HT1080 (cell line): ENCODE measurements at places on chromosomes 13 and 19.

GRCh38 chr13:70720386-70720785 is 612.1 kb upstream of the KLHL1 start:
- DNase-seq, result no peak

GRCh38 chr13:42894765-42895243 is 97.2 kb downstream of the EPSTI1 start:
- no peak for DNase-seq

- DNase-seq, result no peak
These were observed 30.1 kb downstream of the KLF12 start for GRCh38 chr13:74103970-74104555.

DNA sequence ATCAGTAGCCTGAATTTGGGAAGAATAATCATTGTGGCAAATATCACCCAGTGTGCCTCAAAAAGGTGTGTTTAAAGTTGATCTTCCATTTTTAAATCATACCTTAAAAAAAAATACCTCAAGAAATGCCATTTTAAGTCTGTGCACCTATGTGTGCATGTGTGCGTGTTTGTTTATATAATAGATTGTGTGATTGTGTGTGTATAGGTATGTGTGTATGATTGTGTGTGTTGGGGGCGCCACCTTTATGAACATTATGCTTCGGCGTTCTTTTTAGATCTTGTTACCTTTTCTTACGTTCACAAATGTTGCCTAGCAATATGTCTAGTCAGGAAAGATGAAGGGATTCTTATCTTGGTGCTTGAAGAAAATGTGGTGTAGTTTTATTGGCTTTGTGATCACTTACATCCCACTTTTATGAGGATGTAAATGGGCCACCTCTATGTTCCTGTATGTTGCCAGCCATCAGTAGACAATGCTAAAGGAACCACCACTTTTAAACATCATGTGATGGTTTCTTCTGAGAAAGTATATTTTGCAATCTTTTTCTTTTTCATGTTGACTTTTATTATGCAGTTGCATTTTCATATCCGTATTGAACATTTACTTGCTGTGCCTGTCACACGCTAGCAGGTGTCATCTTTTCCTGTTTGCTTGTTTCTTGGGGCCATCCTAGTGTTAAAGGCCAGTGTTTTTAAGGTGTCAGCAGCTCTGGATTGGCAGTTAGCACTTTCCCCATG is 2.2 kb upstream of the IRS2 start:
- DNase-seq, result no peak

DNA sequence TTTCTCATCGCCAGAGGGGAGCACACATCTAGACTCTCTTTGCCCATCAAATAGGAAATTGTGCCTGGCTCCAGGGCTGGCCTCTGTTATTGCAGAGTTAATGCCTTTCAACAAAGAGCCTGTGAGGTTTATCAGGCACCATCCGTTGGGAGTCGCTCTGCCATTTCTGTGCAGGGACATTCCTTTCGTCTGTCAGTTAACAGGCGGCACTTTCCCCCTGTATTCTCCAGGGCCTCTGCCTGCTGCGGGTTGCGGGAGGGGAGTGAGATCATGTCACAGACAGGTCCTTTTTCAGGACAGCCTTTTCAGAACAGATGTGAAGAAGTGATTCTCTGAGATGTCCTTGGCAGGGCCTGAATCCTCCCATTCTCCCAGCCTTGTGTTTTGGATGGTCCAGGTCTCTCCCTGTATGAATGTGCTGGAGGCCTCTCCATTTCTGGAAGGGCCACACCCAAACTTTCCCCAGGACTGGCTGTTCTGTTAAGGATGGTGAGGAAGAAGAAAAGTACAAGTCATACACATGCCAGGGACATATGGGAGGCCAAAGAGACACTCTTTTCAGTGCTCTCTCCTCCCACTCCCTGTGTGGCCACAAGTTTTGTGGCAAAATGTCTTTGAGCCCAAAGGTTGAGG is 14.9 kb downstream of the SERP2 start:
- no peak for DNase-seq

GRCh38 chr13:94711561-94712286 is 621 bp downstream of the SOX21 start:
- no peak for DNase-seq

DNA sequence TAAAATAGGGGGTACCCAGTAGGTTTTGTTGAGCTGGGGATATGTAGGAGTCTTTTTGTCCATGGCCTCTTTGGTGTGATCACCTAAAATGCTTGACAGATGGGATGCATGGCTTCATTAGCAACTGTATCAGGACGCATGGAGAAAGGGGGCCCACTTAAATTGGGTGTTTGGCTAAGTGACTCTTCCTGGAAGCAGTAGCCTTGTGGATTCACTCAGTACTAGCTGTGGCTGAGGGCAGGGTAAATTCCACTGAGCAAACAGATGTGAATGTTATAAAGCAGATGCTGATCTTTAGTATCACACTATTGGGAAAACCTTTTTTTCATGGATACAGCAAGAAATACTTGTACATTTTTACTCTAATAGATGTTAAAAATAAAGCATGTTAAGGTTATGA is 140.0 kb downstream of the FGF14 start:
- no peak for DNase-seq

DNA sequence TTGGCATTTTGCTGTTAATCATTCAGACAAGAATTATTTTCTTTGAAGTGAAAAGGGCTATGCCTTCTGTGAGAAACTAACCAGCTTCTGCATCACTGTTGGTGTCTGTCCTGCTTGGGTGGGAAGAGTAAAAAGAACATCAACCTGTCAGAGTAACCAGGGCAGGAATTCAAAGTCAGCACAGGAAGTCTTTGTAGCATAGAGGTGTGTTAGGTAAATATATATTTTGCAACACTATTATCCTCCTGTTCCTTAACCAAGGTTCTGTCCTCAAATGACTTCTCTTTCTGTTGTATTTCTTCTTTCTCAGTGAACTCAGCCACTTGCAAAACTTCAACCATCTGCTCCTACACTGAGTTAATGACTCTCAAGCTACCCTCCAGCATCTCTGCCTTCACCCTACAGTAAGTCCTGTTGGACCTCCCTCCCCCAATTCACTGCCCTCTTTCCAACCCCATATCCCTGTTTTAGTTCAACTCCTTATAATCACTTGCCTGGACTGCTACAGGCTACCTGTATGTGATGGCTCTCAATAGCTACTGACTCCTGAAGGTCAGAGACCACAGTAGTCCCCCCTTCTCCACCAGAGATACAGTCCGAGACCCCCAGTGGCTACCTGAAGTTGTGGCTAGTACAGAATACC is 49.9 kb downstream of the SMAD9 start:
- no peak for DNase-seq

DNA sequence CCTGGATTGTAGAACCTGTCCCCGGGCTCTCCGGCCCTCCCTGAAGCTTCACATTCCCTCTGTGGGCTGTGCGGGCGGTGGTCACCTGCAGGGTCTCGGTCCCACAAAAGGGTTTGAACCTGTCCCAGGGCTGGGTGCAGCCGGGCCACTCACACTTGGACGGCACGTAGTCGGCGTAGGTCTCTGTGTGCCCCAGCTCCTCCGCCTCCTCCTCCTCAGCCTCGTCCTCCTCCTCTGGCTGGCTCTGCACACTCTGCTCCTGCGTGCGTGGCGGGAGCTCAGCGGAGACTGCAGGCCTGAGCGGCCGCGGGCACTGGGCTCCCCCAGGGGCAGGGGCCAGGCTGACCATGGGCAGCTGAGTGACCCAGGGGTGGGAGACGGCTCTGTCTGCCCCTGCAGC is 19.6 kb downstream of the GPX4 start:
- DNase-seq, result no peak
